GF-D8 (cell line): ENCODE measurements at places on chromosomes 11 and 22.
A peak's percentile ranks its signal among the peaks of the same experiment; 100 is the strongest.

- no peak for DNase-seq
Observed at GRCh38 chr11:9687711-9688477, 24.0 kb downstream of the SWAP70 start.

- no peak for DNase-seq
Observed at GRCh38 chr22:38832005-38832978, 11.5 kb downstream of the NPTXR start.

GRCh38 chr22:31488988-31489617, 539 bp downstream of the EIF4ENIF1 start:
- DNase-seq, result no peak

- no peak for DNase-seq
Observed at GRCh38 chr11:65448418-65449105, 26.0 kb downstream of the NEAT1 start.

DNA sequence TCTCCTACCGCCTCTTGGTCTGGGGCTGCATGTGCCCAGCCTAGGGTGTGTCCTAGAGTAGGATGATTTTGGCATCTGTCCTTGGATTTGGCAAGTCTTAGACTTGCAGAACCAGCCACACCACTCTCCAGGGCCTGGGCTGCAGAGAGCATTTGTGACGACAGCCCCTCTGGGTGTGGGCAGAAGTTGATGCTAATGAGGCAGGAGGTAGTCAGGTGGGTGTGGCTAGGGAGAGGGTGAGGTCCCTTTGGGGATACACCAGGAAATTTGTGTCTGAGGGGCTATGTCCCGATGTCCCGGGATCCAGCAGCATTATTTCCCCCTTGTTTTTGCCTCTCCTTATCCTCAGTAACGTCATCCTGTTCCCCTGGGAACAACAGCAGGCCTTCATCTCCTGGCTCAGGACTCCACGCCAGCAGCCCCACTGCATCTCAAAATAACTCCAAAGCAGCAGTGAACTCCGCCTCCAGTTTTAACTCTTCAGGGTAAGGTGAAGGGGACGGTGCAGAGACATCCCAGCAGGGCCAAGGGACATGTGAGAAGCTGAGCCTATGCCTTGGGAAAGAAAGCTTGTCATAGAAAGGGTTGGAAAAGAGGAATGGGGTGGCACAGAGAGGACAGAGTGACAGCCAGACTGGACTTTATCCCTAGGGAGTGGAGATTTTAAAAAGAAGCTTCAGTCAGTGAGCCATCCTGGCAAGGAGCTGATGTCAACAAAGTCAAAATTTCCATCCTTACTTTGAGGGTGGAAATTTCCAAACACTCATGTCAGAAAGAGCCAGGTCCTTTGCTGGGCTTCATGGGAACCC, 8.0 kb upstream of the TLCD5 start:
- DNase-seq, result no peak

DNA sequence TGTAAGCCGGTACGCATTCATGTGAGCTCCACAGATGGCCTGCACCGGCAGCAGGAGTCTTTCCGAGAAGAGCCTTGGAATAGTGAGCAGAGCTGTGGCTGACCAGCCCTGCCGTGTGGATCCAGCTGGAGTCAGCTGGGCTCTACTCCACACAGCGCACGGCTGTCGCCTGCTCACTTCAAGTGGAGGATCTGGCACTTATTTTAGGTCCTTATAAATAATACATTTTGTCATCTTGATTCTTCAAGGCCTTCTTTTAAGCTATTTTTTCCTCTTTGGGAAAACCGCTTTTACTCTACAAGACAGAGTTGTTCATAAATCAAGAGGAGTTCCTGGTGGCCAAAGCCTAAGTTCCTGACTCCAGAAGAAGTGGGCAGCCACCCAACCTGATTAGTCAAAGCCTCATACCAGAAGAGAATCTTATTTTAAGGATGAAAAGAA, 93.8 kb downstream of the KCNC1 start:
- no peak for DNase-seq

DNA sequence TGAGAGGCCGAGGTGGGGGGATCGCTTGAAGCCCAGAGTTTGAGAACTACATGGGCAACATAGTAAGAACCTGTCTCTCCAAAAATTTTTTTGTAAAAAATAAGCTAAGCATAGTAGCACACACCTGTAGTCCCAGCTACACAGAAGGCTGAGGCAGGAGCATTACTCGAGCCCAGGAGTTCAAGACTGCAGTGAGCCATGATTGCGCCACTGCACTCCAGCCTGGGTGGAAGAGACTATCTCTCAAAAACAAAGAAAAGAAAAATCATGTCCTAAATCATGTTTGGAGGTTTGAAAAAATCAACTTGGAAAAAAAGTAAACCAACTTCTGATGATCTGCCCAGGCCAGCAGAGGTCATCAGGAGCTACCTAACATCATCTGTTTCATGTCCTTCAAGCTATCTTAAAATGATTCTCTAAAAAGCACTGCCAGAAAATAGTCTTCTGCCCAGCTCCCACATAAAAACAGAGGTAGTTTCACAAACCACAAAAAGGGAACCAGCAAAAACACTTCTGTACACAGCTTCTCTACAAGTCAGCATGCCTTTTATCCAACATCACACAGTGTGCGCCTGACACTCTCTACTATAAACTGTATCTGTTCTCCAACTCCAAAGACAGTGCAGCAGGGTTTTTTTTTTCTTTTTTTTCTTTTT, 165.0 kb downstream of the SOX6 start:
- no peak for DNase-seq

- DNase-seq, result no peak
Observed at GRCh38 chr22:45164270-45165088, 754 bp downstream of the NUP50 start.

DNA sequence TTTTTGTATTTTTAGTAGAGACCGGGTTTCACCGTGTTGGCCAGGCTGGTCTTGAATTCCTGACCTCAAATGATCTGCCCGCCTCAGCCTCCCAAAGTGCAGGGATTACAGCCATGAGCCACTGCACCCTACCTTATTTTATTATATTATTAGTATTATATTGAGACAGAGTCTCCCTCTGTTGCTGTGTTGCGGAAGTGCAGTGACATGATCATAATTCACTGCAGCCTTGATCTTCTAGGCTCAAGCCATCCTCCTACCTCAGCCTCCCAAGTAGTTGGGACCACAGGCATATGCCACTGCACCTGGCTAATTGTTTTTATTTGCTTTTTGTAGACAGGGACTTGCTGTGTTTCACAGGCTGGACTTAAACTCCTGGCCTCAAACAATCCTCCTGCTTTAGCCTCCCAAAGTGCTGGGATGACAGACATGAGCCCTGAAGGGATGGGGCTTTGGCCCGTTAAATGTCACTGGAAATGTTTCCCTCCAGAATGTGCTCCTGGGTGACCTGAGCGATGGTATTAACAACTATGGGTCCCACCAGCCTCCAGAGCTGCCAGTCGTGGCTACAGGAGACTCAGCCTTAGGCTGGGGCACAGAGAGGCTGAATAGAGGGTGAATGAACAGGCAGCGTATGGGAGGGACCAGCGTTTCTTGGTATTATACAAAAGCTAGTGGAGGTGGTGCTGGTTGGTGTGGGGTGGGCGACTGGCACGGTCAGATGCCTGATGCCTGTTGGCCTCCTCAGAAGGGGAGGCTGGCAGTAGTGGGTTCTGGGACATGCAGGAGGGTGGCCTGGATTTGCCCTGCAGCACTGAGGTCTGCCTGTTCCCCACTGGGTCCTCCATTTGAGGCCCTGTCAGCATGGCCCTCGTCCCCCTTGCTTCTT, 7.3 kb downstream of the TANGO2 start:
- no peak for DNase-seq

GRCh38 chr11:114060392-114061047, 1.0 kb downstream of the ZBTB16 start:
- peak; percentile 60 for DNase-seq

DNA sequence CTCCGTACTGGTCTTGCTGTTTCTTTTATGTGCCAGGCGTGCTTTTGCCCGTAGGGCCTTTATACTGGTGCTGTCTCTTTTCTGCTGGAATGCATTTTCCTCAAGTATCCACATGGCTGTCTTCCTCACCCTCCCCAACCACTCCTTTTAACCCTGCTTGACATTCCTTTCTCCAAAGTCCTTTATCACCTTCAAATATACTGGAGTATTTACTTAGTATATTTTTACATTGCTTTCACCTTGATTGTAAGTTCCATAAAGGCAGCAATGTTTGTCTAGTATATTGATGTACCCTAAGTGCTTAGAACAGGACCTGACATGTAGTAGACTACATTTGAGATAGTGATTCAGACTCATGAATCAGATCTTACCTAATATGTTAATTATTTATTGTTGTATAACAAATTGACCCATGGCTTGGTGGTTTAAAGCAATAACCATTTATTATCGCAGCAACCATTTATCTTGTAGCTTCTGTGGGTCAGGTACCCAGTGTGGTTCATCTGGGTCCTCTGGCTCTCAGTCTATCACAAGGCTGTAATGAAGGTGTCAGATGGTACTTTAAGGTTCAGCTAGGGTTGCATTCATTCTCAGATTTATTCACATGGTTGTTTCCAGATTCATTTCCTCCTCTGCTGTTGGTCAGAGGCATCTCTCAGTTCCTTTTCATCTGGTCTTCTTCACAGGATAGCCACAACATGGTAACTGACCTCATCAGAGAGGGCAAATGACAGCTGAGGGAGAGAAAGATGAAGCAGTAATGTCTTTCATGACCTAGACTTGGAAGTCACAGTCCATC, 34.2 kb downstream of the DDX10 start:
- no peak for DNase-seq

GRCh38 chr22:29813563-29813962, 24.5 kb downstream of the ASCC2 start:
- no peak for DNase-seq

DNA sequence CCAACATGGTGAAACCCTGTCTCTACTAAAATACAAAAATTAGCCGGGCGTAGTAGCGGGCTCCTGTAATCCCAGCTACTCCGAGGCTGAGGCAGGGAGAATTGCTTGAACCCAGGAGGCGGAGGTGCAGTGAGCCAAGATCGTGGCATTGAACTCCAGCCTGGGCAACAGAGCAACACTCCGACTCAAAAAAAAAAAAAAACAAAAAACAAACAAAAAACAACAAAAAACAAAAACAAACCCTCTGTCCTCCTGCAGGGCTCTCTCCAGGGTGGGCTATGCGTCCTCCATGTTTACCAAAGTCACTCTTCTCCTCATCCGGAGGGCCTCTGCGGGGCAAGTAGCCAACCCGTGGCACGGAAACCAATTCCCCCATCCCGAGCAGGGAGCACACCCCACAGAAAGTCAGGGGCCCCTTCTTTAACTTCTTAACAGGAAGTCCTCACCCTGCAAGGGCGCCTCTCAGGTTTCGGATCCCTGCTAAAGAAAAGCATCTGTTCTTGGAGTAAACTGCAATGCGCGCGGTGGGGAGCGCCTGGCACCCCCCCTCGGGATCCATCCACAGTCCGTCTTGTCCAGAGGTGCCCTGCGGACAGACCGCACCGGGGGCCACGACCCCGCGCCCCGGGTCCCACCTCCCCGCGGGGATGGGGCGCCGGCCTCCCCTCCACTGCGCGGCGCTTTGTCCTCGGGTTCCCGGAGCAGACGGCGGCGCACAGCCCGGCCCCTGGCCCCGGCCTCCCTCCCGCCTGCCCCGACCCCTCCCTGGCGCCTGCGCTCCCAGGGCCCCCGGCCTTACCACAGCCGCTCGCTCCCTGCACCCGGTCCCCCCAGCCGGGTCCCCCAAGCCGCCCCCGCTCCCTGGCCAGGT, 712 bp downstream of the CERK start:
- no peak for DNase-seq

DNA sequence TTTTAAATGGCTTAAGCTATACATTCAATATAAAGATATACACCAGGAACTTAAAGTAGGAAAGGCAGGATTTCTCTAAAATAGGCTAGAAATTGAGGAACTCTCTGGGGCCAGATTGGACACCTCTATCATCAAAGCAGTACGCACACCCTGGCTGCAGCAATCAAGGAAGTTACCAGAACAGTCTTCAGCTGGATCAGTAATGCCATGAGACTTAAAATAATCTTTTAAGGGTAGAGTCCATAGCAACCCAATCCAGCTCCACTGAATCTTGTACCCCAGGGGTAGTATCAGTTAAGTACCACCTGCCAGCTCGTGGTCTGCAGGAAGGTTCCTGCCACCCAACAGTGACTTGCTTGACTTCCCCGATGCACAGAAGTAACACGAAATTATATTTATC, 3.0 kb downstream of the RDX start:
- DNase-seq, result peak; percentile 64

DNA sequence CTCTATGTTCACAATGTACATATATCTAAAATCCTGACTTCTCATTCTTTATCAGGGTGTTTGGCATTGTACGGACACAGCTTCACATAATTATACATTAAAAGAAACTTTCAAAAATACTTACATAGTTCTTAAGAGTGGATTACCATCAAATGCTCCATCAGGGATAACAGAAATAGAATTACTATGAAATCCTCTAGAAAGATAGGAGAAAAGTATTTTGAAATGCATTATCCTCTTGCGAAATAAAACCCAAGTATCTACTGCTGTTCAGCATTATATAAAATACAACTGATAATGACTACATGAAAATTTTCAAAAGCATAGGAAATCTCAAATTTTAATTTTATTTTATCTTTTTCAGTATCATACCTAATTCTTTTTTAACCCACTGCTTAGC, 17.8 kb upstream of the CCDC34 start:
- DNase-seq, result no peak

GRCh38 chr11:6695377-6695776, 12.2 kb upstream of the MRPL17 start:
- DNase-seq, result no peak

GRCh38 chr22:44391481-44392445, 79.0 kb upstream of the SHISAL1 start:
- DNase-seq, result no peak

DNA sequence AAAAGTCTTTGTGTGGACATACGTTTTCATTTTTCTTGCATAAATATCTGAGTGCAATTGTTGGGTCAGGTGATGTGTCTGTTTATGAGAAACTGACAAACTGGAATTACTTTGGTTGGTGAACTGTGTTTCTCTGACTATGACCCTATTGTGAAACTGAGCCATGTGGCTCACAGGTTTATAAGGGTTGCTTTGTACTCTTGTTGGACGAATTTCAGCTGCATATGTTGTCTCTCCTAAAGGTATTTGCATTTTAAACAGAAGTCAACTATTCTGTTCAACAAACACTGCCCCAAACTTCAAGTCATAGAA, 34.4 kb upstream of the RASD2 start:
- DNase-seq, result no peak

- DNase-seq, result no peak
Observed at GRCh38 chr11:22626573-22627239, 1.1 kb upstream of the FANCF start.

- no peak for DNase-seq
Observed at GRCh38 chr11:79052544-79052943, 388.3 kb downstream of the TENM4 start.
